ENCODE measurements at places on chromosomes 6 and 20.

GRCh38 chr6:76247527-76247926 lies 175.1 kb upstream of the IMPG1 start:
- DNase-seq: no peak

DNA sequence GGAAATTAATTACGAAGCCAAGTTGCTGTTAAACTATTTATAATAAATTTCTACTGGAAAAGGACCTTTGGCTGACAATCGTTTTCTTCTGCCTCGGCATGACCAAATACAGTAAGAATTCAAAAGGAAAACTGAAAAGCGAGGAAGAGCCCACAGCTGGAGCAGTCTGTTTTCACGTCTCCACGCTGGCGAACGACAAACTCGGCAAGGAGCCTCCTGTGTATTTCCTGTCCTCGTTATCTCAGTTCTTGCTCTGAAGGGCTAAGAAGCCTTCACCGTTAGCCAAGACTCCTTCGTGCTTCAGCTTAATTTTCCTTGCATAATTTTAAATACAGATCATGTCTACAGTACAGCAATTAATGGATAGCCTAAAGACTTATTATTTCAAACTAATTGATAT lies 214.3 kb upstream of the PLCB4 start:
- no peak for DNase-seq

- DNase-seq: no peak
These were observed 122.6 kb downstream of the FUT9 start for GRCh38 chr6:96138406-96138805.

- no peak for DNase-seq
These were observed 64.1 kb upstream of the CLVS2 start for GRCh38 chr6:122931916-122932315.

DNA sequence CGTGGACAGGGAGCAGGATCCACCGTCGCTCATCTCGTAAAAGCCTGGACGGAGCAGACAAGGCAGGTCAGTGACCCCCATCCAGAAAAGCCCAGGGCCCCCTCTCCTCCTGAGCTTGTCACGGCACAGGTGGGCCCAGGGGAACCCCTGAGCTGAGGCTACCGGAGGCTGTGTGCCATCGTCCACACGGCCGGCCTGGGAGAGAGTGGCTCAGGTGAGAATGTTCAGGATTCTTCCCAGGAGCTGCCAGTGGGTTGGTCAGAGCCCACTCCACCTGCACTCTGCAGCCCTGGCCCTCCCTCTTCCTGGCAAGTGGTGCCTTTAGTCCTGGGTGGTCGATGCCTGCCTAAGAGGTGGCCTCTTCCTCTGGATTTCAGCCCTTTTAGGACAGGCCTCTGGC lies 9.2 kb downstream of the DACT2 start:
- no peak for DNase-seq

GRCh38 chr20:3888622-3889488 lies at the start of gene PANK2:
Gene PANK2 (plus strand): TSS chr20:3889387.
- DNase-seq: peak; percentile 97

DNA sequence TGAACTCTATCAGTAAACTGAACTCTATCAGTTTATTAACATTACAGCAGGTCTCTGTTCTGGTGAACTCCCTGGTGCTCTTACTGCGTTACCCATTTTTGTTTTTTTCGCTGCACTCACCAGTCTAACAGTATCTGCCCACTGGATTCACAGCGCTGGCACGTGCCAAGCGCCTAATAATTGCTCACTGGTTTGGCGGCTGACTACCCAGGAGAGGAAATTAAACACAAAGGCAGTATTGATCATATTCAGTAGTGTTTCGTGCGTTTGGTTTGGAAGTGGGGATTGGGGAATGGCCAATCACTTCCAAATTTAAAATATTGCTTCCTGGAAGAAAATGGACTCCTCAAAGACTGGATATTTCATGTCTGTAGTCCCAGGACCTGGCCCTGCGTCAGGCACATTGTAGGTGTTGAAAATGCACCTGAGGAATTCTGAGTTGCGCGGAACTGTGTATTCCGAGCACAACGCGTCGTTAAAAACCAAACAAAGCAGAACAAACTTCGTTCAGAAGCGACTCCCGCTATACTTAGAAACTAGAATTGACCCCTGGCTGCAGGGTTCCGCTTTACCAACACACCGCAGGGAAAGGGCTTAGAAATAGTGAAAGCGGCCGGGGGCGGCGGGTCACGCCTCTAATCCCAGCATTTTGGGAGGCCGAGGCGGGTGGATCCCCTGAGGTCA lies 1.1 kb upstream of the RPS12 start:
- peak; percentile 59 for DNase-seq

DNA sequence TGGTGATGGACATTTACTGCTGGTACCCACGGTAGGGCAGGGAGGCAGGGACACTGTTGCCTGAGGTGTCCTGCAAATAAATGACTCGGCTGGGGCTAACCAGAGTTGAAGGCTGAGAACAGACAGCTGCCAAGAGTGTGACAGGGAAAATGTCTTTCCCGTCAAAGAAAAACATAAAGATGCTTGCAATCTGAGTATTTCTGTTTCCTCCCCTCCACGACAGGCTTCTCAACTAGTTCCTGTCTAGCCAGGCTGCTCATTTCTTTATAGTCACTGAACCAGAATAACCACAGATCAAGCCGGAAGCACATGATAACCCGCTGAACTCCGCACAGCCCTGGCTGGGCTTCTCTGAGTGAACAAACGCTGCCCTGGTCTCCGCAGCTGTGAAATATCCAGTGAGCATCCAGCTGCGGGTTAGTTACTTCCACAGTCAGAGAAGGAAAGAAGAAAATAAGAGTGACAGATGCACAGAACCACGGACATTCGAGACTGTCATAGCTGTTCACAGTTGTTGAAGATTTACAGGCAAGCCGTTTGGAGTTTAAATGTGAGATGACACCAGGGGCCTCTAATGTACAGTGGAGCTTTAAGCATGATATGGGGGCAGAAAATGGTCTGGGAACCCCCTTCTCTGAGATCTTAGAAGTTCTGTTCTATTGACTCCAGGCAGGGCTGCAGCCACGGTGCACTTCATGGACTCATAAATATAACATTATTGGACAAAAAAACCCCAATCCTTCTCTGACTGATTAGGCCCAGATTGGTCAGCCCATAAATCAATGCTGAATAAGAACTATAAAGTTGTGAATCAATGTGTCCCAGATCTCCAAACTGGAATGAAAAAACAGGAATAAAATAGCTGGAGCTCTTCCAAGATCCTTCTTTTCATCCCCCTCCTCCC lies 299.9 kb upstream of the SUPT3H start:
- DNase-seq: no peak

DNA sequence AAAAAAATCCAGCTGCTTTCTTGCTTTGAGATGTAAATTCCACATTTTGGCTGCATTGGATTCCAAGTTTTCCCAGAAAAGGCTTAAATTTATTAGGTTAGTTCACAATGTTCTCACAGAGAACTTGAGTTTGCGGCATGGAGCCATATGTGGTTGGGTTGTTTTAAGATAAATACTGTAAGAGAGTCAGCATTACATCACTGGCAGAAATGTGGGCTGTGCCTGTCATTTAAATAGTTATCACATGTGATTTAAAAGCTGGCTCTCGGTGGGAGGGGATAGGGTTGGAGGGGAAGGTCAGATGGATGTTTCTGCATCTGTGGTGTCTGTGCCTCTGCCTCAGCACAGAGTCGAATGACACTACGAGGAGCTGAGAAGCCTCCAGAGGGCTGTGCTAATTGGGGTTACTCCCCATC lies 73.8 kb upstream of the SCP2D1 start:
- no peak for DNase-seq

DNA sequence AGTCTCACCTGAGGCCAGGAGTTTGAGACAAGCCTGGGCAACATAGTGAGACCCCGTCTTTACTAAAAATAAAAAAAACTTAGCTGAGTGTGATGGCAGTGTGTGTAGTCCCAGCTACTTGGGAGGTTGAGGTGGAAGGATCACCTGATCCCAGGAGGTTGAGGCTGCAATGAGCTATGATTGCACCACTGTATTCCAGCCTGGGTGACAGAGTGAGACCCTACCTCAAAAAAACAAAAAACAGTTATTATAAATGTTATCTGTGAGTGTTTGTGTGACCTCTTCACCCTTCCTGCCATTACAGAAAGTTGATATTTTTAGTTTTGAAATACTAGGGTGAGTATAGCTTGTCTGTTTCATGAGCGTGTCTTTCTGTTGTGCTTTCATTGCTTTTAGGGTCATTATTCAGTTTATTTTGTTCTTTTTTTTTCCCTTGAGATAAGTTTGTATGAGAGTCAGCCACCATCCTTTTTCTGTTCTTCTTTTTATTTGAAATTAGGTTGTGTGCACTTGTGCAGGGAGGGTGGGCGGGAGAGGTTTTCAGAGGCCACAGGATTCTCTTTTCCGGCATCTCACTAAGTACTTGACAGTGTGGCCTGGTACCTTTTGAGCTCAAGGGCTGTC lies 26.2 kb downstream of the CDYL start:
- no peak for DNase-seq

DNA sequence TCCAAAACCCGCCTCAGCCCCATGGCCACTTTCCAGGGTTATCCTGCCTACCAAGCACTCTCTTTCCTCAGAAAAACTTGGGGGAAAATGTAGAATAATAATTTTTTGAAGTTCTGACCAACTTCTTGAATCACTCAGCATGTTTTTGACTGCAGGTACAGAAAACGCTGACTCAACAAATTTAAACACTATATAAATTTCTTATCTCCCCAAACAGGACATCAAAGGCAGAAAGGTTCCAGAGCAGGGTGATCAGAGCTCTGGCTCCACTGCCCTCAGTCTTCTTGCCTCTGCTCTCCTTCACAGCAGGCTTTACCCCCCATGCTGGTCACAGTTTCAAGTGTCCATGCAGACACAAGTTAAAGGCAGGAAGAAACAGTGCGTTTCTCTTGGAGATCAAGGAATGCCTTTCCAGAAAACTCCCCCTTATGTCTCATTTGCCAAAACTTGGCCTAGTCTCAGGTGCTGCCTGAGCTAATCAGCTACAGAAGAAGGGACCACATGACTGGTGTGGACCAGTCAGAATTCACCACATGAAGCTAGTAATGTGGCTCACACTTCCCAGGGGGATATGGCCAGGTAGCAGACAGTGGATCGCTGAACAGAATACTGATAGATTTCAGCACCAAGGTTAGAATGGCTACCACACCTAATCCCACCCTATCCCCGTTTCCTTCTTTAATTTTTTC lies 24.4 kb upstream of the SLC17A3 start:
- no peak for DNase-seq

DNA sequence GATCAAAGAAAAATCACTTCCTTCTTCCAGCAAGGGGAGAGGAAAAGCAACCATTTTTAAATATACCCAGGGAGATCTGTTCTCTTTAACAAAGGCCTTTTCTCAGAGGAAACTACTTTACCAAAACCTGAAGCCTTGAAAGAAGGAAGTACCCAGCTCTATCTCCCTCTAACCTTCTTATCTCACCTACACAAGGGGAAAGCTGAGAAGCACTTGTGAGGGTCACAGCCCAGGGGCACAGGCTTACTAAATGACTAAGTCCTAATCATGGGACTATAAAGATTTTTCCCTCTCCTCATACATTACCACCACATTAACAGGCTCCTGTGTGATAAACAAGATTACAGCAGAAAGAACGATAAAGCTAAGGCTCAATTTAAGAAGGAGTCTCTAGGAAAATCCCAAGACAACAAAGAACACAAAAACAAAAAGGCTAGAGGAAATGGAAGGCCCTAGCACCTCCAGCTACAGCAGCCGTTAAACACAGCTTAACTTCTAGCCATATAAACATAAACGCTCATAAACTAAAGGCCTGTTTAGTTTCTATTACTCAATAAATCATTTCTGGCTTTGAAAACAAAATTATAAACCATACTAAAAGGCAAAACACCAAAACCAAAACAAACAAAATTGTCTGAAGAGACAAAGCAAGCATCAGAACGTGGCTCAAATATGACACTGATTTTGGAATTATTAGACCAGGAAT lies 284.9 kb upstream of the ECI2 start:
- no peak for DNase-seq

DNA sequence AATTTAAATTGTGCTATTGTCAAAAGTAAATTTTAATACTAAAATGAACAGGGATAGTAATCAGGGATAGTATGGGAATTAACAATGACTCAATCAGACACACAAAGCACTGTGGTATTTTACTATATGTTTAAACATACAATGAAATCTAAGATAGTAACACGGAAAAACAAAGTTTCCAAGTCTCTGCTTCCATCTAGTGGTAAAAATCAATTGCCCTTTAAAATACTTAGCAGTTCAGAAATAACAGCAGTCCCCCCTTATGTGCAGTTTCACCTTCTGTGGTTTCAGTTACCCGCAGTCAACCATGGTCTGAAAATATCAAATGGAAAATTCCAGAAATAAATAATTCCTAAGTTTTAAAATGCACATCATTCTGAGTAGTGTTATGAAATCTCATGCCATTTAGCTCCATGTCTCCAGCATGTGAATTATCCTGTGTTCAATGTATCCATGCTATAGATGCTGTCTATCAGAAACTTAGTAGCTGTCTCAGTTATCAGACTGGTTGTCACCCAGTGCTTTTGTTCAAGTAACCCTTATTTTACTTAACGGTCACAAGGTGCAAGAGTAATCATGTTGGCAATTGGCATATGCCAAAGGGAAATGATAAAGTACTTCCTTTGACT lies 58.5 kb downstream of the AHI1 start:
- DNase-seq: no peak

DNA sequence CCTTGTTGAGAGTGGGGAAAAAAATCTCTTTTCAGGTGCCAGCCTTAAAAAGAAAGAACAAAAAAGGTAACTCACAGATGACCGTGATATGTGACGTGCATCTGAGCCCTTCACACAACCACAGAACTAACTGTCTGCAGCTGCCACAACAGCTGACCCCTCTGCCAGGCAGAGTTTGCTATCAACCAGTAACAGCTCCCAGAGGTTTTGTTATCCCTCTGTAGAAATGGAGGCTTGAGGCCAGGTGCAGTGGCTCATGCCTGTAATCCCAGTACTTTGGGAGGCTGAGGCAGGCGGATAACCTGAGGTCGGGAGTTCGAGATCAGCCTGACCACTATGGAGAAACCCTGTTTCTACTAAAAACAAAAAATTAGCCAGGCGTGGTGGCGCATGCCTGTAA lies 42.8 kb downstream of the SLC52A3 start:
- no peak for DNase-seq

GRCh38 chr6:37528541-37528940 lies 28.8 kb upstream of the CCDC167 start:
- DNase-seq: no peak

- no peak for DNase-seq
These were observed 14.0 kb upstream of the GCM1 start for GRCh38 chr6:53162606-53163005.

- no peak for DNase-seq
These were observed 1.2 kb downstream of the SLC35D3 start for GRCh38 chr6:136923116-136923953.

All from CD8-positive, alpha-beta memory T cell (primary cell).